ENCODE measurements at places on chromosomes 2 and 18.

DNA sequence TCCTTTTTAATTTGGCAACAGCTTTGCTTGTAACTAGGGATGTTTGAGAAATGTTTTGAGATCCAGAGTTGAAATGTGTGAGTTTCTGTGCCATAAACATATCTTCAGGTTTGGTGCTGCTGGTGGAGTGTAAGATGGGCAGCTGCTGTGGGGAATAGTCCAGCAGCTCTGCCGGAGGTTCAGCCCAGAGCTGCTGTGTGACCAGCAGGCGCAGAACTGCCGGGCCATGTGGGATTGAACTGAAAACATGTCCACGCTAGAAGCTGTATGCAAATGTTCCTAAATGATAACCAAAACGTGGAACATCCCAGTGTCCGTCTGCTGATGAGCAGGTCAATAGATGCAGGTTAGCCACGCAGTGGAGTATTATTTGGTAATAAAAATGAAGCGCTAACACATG, 99.6 kb downstream of the DGKD start:
- DNase-seq = no peak

DNA sequence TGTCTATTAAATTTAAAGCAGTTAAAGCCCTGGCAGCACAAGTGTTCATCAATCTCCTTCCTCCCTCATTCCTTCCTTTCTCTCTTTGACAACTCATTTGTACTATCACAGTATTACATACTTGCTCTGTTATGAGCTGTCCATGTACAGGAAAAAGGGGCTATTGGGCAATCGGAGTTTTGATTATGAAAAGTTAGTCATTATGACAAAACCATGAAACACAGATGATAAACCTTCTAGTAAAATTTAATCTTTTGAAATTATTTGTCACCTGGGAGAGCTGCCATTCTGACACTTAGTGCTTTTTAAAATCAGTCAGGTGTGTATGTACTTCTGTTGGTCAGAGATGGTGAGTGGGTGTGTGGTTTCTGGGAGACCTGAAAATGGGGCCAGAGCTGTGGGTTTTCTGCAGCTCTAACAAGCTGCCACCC, 39.4 kb downstream of the MAP4K4 start:
- peak; percentile 66 for DNase-seq

- no peak for DNase-seq
Observed at GRCh38 chr2:239883326-239884050, 141.7 kb downstream of the NDUFA10 start.

DNA sequence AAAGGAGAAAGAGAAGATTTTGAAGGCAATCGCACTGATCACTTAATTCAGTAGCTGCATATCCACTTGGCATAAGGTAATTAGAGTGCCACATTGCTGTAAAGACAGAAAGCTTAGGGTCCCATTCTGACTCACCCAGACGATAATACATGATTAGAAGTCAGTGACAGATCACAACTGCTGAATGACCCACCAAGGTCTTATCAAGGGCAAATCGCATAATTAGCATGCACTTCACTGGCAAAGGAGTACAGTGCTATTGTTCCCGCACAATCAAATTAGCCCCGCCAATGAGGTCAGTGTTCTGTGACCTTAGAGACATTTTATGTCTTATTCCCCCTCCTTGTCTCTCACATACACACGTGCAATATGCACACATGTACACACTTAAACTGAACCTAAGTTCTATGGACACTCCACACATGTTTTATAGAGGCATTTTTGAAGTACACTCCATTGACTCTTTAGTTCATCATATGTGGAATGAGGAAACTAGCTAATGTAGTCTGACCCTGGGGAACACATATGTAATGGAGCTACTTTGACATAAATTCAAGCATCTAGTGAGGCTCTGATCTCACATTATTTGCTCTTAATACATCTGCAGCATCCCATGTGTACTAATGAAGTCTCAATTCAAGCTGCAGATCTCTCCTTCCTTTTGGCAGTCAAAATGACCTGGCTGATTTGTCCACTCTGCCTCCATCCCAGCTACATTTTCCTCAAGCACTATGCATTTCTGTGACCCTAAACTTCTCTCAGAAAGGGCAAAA, 673.8 kb upstream of the FANCL start:
- no peak for DNase-seq

GRCh38 chr18:57276829-57277228, 75.5 kb upstream of the ST8SIA3 start:
- DNase-seq = no peak
